ENCODE measurements at places on chromosomes 16 and 17. TPM values are rescaled to one million over a fixed set of nuclear protein-coding genes. Genes with fewer than 3 reads are reported as not detected.

MMP28 gene
- total RNA-seq, result 0.59 TPM

KRTAP4-4 gene
- not detected for total RNA-seq

KRTAP1-5 gene
- total RNA-seq, result not detected

LPCAT2 gene
- 0.42 TPM for total RNA-seq

UBALD2 gene
- 144 TPM for total RNA-seq

WSCD1 gene
- not detected for total RNA-seq

SLC13A5 gene
- not detected for total RNA-seq

CFAP52 gene
- total RNA-seq, result not detected

C17orf67 gene
- 3.3 TPM for total RNA-seq

TMUB2 gene
- total RNA-seq, result 32.3 TPM

FBXW10 gene
- 0.07 TPM for total RNA-seq

PNMT gene
- not detected for total RNA-seq

SOX15 gene
- 0.64 TPM for total RNA-seq

SOST gene
- total RNA-seq, result not detected

CACNG1 gene
- total RNA-seq, result not detected

CCDC78 gene
- 4.8 TPM for total RNA-seq
